Activated T-cell treated with anti-CD3 and anti-CD28 coated beads for 1 hour (primary cell): ENCODE measurements at places on chromosomes 6 and 20.
A peak's percentile ranks its signal among the peaks of the same experiment; 100 is the strongest.

DNA sequence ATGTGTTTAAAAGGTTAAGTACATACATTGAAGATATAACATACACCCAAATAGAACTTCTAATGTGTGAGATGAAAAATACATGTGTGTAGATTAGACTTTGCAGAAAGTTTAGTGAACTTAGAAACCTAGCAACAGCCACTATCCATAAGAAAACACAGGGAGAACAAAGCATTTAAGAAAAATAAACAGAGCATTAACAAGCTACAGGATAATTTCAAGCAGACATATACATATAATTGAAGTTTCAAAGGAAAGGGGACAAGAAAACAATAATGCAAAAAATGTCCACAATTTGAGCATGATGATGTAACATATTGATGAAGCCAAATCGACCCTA lies 18.2 kb upstream of the THBS2 start:
- no peak for DNase-seq

DNA sequence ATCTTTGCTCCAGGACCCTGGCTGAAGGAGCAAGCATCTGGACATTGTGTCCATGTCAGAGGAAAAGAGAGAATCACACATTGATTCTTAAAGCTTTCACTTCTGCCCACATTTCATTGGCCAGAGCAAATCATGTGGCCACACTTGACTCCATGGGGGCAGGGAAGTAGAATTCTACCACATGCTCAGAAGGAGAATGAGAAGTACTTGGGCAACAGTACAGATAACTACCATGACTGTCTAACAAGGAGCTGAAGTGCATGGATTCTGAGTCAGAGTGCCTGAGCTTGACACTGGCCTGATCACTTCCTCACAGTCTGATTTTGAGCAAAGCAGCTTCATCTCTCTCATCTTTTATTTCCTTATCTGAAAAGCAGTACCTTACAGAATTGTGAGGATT lies 38.6 kb downstream of the GHRH start:
- no peak for DNase-seq

DNA sequence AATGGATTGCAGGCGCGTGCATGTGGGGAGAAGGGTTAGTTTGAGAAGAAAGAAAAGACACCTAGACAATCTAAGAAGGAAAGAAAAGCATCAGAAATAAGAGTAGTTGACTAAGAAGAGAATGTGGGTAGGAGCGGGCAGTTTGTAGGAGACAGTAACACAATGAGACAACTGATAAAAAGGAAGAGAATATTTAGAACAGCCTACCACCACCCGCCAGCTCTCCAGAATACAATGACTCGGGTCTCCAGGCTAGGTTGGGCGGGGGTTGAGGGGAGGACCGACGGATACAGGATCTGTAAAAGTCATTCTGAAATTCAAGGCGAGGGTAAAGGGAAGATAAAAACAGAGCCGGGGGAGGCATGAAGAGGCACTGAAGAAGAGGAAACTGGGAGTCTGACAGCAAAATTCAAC lies 712 bp downstream of the ABHD16A start:
- no peak for DNase-seq

- no peak for DNase-seq
These were observed 682.8 kb downstream of the TFAP2A start for GRCh38 chr6:9732056-9732455.

DNA sequence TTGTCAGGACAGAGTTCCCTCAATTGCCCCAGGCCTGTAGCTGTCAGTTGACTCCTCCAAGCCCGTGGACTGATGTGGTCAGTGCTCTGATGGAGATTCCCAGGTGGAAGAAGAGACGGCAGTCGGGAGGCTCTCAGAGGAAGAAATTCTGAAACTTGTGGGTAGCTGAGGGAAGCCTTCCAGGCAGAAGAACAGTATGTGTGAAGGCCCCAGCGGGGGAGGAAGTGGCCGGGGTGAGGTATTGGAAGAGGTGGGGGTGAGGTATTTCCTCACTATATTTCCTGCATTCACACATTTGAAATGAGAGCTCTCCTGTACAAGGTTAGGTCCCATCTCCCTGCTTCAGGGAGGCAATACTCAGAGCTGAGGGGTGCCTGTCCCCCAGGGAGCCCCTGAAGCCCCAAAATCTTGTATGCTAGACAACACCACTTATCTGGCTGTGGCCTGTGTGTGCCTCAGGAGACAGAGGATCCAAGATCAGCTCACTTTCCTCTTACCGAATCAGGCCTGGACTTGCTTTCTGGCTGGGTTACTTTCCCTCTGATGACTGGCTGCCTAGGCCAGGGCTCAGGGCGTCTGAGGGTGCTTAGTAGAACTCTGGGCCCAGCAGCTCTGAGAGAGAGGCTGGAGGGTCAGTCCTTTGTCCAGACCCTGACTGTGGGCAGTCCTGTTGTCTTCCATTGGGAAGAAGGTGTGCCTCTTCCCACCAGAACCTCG lies 49.3 kb upstream of the MYL9 start:
- DNase-seq: peak; percentile 45

DNA sequence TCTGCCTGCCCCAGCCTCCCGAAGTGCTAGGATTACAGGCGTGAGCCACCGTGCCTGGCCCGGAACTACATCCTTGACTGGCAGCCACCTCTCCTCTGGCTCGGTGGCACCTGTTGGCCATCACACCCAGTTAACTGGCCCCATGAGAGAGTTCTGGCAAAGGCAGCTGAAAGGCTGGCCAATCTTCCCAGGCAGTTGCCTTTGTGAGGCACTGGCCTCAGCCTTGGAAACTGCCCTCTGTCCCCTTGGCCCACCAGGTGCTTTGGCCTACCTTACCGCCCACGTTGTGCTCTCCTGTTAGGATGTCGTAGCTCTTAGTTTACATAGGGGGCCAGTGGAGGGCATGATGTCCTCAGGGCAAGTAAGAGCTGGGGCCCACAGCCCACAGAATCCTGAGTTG lies 9.6 kb upstream of the MANBAL start:
- DNase-seq: no peak

DNA sequence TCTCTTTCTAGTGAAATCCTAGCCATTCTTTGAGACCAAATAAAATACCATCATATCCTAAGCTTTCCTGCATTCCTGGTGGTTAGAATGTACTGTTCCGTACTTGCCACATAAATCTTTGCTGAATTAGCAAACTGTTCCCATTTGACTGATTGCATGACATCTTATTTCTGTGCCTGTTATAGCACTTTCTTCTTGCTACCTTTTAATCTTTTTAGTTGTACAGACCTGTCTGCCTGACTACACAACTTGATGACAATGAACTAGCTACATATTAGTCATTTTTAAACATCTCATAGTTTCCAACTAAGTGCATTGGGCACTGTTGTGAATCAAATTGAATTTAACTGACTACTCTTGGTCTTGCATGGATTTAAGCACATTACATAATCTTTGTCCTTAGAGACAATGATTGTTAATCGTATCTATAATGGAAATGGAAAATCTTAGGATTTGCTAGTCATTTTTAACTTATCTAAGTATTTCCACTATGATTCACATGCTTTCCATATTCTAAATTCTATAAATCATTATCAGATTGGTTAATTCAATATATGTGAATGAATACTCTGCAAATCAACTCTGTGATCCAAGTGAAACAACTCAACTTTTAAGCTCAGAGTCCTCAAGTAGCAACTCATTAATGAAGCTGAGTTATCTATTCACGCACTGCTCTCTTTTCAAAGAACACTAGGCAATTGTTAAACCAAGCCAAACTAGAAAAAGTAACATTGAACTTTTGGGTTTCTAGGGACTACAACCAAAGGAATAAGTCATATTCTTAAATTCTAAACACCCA lies 109.0 kb downstream of the TNFRSF21 start:
- no peak for DNase-seq

GRCh38 chr6:122140031-122140430 lies 259.4 kb upstream of the HSF2 start:
- no peak for DNase-seq

GRCh38 chr6:144582939-144583613 lies 297.9 kb downstream of the UTRN start:
- no peak for DNase-seq

DNA sequence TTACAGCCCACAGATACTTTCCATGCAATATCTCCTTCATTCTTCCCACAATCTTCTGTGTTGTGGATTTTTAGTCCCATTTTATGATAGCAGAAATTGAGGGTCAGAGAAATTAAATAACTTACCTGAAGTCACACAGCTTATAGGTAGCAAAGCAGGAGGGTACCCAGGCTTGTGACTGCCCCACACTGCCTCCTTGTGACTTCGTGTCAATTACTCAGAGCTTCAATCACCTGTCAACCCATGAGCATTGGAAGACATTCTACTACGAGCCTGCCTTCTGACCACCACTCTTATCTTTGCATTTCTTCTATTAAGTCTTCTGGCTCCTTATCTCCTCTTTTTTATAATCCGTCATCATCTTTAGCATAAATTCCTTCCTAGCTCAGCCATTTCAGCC lies 71.6 kb upstream of the NRSN1 start:
- DNase-seq: no peak

DNA sequence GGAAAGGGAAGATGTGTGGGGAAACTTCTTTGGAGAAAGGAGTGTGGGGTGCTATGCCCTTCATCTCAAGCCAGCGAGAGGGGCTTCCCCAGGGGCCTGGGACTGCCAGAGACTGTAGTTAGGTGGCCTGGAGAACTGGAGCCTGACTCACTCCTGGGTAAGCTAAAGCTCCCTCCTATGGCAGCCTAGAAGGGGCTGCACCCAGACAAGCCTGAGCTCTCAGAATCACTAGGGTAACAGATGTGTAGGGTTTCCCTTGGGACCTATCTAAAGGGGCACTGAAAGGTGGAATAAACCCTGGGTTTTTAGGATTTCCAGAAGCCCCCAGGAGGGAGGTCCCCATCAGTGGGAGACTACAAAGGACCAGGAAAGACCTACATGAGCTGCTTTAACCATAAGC lies 1.6 kb upstream of the ARMC2 start:
- no peak for DNase-seq

DNA sequence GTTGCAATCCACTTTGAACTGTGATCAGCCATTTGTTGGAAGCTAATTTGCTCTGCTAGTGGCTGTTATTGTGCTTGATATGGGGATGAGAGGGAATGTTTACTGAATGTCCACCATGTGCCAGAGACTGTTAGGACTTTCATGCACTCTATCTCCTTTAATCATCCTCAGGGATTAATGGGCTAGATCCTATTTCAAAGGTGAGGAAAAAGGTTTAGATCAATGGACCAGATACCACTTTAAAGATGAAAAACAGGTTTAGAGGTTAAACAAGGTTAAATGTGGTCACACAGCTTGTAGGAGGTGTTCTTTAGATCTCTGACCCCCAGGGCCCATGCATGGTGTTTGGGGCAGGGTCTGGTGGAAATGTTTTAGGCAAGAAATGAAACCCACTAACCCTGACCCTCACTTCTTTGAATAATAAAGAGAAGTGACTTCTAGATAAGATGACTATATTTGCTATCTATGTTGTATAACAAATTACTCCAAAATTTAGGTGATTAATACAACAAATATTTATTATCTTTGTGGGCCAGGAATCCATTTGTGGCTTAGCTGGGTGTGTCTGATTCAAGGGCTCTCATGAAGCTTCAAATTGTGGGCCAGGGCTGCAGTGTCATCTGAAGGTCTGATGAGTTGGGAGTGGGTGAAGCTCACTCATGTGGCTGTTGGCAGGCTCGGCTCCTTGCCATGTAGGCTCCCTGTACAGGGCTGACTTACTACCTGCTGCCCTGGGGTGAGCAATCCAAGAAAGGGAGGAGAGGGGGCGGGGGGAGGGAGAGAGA lies 127.8 kb upstream of the FOXA2 start:
- no peak for DNase-seq

DNA sequence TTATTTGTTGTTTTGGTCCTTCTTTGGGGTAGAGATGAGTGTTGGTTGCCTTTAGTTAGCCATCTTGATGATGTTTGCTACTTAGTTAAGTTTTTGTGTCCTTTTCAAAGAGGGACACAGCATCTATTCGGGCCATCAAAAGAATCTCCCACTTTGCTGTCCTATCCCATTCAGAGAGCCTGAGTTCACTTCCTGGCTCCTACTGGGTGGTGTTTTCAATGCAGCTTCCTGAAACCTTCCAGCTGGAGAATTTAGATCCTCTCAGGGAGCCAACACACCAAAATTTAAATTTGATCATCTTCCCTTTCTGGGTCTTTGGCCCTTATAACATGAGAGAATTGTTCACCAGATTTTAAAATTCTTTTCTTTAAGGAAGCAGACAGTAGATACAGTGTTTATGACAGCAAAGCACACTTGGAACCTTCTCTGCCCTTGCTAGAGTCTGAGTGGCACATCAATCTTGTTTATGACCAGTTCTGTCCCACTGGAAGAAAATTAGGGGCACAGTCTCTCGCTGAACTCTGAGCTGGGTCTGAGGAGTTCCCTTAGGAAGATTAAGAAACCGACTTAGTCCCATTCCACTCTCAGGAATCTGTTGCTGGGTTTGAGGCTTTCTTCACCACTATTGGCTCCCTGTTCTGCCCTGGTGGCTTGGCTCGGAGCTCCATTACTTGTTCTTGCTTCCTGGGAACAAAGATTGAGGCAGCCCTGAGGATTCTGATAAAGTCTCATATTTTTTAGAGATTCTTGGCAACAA lies 115.5 kb downstream of the CCDC170 start:
- no peak for DNase-seq

GRCh38 chr20:8299921-8300320 lies 167.9 kb downstream of the PLCB1 start:
- no peak for DNase-seq

GRCh38 chr6:71238351-71238750 lies 50.3 kb upstream of the OGFRL1 start:
- DNase-seq: no peak

- peak; percentile 16 for DNase-seq
These were observed 725 bp upstream of the ISM1 start for GRCh38 chr20:13220194-13220903.

GRCh38 chr6:11705069-11705468 lies 73.5 kb downstream of the ADTRP start:
- DNase-seq: no peak

DNA sequence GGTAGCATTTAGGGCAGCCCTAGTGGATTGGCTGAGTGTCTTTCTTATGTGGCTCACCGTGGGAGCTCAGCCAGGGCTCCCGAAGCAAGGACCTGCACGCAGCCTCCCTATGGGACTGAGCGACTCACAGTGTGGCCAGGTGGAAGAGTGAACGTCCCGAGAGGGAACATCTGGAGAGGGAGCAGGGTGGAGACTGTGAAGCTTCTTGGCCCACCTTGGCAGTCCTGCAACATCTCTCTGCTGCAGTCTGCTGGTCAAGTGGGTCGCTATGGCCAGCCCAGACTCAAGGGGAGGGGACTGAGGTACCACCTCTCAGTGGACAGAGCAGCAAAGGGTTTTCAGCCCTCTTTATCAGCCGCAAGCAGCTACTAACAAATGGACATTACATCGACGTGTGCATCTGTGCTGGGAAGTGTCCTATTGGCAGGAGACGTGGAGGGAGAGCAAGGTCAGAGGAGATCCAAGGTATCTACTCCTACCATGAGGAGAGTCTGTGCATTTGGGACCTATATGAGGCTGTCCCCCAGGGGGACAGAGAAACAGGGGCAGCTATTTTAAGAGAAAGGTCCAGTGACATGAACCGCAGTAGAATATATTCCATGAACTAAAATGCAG lies 49.0 kb upstream of the NXT1 start:
- DNase-seq: no peak

DNA sequence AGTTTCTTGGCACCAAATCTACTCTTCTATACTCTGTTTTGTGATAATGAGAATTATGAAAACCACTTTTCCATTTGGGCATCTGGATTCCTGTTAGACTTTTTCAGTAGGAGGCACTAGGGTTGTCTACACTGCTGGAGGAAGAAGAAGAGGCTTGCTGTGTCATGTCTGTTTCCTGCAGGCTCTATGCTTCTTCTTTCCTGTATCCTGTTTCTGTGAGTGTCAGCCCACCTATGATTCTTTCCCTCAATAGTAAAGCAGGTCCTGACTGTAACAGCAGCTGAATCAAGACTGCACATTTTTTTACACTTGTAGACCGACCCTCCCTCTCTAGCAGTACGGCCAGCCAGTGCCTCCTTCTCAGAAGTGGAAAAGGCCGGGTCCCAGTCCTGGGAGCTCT lies 603.9 kb downstream of the HDGFL1 start:
- no peak for DNase-seq
